Suprapubic skin (tissue), 4 donors: ENCODE measurements at places on chromosomes 5 and 9.

DNA sequence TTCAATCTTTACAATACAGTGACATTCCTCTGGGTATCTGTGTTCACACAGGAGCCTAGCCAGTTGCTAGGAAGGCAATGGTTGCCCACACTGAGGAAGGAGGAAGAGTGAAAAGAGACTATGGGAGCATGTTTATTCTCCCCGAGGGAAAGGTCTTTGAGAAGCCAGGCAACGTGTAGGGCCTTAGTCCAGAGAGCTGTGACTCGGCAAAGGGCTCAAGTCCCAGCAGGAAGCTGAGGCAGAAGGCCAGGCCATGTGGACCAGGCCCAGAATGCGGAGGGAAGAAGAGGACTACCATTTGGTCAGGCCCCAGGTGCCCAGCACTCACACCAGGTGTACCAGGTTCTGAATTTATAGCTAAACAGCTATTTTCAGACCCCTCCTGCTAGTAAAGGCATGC lies 136.6 kb upstream of the DMAC1 start:
- no peak for DNase-seq

DNA sequence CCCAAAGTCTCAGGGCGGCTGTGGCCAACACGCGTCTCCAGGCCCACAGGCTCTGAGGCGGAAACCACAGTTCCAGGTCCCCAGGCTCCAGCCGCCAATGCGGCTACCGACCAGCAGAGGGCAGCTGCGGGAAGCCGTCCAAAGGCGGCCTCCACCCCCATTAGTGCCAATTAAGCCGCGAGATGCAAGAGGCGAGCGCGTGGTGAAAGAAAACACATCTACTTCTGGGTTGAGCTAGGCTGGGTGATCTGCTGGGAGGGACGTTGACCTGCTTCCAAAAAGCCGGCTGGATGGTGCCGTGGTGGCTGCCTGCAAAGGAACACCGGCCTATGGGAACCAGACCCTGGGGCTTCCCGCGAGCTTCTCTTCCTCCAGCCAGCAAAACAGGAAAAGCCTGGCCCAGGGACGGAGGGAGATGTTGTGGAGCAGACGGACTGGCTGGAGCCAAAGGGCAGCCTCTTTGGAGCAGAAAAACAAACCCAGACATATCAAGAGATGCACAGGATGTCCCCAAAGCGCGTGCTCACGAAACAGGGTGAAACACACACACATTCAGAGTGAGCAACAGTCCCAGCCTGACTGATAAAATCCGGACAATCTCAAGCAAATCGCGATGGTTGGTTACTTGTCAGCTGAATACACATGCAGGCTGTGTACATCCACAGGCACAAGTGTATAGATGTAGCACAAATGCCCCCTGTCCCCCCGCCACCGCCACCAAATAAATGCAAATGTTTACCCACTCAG lies 187.1 kb upstream of the BRINP1 start:
- DNase-seq = peak; percentile 84

DNA sequence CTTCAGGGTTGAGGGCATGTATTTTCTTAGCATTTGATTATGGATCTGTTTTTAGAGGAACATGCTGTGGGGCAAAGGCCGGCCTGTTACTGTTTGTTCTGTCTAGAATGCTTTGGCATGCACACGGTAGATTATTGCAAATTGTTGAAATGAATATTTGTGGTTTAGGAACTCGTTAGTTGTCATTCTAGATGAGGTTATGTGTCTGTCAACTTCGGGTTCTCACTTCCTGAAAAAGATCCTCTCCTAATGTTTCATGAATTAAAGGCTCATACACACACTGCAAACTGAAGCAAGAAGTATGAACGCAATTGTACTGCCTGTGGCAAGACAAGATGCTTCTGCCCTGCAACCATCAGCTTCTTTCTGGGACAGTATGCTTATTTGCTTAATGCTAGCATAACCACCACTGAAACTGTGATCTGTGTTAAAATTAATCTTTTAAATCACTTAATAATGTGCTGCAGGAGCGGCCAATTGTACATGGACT lies 99.6 kb downstream of the BASP1 start:
- DNase-seq = no peak

GRCh38 chr5:2703615-2704014 lies 47.9 kb downstream of the IRX2 start:
- no peak for DNase-seq

GRCh38 chr5:124876566-124876965 lies 130.1 kb upstream of the ZNF608 start:
- DNase-seq = no peak

GRCh38 chr5:135492319-135492626 lies 40.1 kb upstream of the TIFAB start:
- no peak for DNase-seq

- DNase-seq = no peak
Measured at GRCh38 chr5:147445090-147445489, 64.8 kb downstream of the DPYSL3 start.

- no peak for DNase-seq
Measured at GRCh38 chr5:90830058-90830457, 271.5 kb downstream of the ADGRV1 start.

- no peak for DNase-seq
Measured at GRCh38 chr5:172453986-172454357, 353 bp downstream of the SH3PXD2B start.

DNA sequence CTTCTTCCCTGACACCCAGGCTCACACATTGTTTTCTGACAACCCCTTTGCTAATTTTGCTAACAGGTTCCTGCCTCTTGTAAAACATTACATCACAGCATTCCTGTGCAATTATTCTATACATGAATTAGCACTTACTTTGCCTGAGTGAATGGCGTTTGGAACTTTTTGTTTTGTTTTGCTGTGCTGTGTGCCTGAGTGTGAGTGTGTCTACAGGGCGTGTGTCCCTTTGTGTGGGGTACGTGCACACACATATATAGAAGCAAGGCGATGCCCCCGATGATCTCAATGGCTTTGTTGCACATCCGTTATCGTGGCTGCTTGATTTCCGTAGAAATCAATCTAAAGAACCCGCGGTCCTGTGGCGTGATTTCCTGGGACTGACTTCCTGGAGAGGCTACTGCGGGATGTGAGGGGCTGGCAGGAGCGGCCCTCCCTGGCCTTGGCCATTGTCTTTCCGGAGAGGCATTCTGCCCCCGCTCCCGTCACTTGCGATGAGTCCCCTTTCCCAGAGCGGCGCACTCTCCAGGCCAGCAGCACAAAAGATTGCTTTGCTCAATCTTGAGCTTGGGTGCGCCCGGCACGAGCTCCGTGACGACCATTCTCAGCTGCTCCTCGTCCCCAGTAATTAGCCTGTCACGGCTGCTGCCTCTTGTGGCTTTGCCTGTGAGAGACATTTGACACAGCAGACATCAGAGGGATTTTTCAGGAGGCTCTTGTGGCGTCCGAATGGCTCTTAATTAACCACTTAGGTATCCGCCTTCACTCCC lies 398.1 kb upstream of the IRX1 start:
- no peak for DNase-seq

GRCh38 chr5:154865466-154866184 lies 7.2 kb downstream of the CNOT8 start:
- DNase-seq = no peak

DNA sequence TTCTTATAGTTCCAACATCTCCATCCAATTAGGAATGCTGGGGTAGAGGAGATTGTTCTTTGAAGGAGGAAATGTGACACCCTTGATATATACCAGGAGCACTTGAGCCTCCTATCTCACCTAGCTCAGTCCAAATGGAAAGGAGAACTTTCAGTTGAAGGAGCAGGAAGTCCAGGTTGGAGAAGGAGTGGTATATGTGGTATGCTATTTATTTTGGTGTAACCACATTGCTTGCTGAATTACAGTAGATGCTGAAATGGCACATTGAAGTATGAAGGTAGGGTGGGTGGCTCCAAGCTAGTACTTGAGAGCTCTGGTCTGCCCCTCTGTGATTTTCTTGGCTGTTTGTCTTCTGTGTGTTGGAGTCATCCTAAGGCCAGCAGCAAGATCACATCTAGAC lies 6.1 kb downstream of the CSNK1G3 start:
- no peak for DNase-seq

DNA sequence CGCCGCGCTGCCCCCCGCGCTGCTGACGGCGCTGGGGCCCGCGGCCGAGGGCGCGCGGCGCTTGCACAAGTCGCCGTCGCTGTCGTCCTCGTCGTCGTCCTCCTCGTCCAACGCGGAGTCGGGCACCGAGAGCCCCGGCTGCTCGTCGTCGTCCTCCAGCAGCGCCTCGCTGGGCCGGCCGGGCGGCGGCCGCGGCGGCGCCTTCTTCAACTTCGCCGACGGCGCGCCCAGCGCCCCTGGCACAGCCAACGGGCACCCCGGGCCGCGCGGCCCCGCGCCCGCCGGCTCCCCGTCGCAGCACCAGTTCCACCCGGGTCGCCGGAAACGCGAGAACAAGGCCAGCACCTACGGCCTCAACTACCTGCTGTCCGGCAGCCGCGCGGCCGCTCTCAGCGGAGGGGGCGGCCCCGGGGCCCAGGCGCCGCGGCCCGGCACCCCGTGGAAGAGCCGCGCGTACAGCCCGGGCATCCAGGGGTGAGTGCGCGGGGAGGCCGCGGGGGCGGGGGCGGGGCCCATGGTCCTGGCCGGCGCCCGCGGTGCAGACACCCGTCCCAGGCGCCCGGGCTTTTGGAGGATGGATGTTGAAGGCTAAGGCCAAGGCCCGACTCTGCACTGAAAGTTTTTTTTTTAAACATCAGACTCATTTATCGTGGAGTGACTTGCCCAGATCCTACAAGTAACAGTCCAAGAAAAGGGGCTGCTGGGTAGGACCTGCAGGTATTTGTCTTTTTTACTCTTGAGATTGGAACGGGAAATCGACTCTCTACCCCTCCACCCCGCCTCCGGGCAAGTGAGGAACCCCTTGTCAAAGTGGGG lies 1.2 kb downstream of the TENT4A start:
- DNase-seq = no peak

DNA sequence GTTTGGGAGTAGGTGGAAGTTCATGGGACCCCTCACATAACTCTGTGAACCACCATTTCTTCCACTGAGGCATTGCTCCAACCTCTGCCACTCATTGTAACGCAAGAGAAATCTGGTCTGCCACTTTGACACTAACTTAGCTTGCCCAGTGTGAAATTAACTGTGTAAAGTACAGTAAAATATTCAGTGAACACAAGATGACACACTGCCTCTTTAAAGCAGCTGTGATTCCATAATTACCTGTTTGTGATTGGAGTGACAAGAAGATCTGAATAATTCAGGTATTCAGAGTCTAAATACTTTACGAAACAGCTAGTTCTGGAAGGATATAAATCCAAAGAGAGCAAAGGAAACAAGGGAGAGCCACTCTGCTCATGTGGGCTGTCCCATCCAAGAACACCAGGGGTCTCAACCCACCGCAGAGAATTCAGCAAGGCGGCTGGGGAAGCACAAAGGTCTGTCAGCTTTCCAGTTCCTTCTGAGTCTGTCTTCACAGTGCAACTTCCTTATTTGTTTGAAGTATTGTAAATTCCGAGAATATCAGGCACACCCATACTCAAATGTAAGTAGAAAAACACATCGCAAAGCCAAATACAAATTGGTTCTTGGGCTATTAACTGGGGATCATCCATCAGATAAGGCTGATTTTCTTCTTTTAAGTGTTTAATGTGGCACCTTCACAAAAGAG lies 86.9 kb downstream of the GNAQ start:
- no peak for DNase-seq

GRCh38 chr5:170632266-170632984 lies 128.6 kb downstream of the KCNIP1 start:
- no peak for DNase-seq

GRCh38 chr9:19409401-19410194 lies 789 bp downstream of the ACER2 start:
- DNase-seq = no peak

- DNase-seq = no peak
Measured at GRCh38 chr9:133634081-133634691, 2.0 kb upstream of the DBH start.

GRCh38 chr5:96463091-96463490 lies 30.0 kb upstream of the PCSK1 start:
- no peak for DNase-seq

GRCh38 chr9:122327175-122327574 lies 43.6 kb upstream of the PTGS1 start:
- no peak for DNase-seq

- no peak for DNase-seq
Measured at GRCh38 chr5:24215114-24215513, 429.7 kb downstream of the CDH10 start.

GRCh38 chr9:91131433-91131839 lies 230.3 kb downstream of the AUH start:
- DNase-seq = peak; percentile 85

- no peak for DNase-seq
Measured at GRCh38 chr5:108216890-108217289, 165.0 kb downstream of the FBXL17 start.

- peak; percentile 53 for DNase-seq
Measured at GRCh38 chr9:93675336-93676150, 99.2 kb downstream of the PHF2 start.

DNA sequence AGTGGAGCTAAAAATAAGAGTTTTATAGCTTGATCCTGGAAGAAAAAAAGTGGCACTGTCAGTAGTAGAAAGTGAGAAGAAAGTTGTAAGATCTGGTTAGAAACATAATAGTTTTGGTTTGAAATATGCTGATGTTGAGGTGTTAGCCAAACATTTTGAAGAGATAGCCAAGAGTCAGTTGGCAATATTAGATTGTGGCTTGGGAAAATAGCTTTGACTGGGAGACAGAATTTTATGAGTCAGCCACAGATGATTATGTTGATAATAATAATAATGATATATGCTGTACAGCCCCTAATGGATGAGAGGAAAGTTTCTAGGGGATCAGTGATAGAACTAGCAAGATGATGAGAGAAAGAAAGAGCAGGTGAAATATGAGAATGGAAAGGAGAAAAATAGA lies 12.4 kb upstream of the CDH18 start:
- DNase-seq = no peak

- no peak for DNase-seq
Measured at GRCh38 chr9:124216474-124217176, 41.1 kb upstream of the NEK6 start.

DNA sequence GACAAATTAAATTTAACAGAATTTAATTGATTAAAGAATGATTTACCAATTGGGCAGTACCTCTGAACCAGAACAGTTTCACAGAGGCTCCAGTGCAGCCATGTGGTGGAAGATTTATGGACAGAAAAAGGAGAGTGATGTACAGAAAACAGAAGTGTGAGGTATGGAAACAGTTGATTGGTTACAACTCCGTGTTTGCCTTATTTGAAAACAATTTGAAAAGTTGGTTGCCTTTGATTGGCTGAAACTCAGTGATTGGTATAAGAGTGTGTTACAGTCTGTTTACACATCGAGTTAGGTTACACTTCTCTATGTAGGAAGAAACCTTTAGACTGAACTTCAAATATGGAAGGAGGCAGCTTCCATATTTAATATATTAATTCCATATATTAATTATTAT lies 30.1 kb downstream of the KIAA1958 start:
- DNase-seq = no peak

DNA sequence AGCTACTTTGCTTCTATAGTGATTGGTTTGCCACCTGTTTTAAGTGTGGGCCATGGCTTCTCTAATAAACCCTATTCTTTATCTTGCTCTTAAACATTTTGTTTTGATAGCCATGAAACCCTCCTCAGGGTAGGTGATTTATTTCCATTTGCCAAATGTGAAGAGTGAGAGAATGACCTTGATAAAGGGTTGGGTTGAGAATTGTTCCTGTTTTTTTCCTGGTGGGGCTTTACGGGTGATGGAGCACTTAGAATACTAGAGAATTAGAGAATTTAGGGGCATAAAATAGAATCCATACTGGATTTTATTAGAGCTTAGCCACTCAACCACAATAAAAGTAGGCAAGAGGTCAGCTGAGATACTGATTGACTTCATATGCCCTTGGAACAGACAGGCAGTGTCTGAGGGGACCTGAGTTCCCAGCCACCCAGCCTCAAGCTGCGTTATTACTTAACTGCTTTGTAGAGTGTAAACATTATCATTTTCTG lies 68.9 kb downstream of the COMMD10 start:
- DNase-seq = no peak

GRCh38 chr5:76689321-76690036 lies 26.4 kb upstream of the F2R start:
- no peak for DNase-seq
